ENCODE measurements at places on chromosomes 7 and 10. TPM values are rescaled to one million over a fixed set of nuclear protein-coding genes. Genes with fewer than 3 reads are reported as not detected.

RARRES2 gene
- 2.7 TPM for total RNA-seq

MPP7 gene
- 22.8 TPM for total RNA-seq

- no peak for DNase-seq
Observed at GRCh38 chr10:68598978-68599770, 39.0 kb downstream of the TET1 start.

- DNase-seq = no peak
Observed at GRCh38 chr10:95401704-95402469, 111.1 kb upstream of the PDLIM1 start.

GRCh38 chr10:81200801-81201200 is 663.1 kb downstream of the SH2D4B start:
- DNase-seq = no peak

DNA sequence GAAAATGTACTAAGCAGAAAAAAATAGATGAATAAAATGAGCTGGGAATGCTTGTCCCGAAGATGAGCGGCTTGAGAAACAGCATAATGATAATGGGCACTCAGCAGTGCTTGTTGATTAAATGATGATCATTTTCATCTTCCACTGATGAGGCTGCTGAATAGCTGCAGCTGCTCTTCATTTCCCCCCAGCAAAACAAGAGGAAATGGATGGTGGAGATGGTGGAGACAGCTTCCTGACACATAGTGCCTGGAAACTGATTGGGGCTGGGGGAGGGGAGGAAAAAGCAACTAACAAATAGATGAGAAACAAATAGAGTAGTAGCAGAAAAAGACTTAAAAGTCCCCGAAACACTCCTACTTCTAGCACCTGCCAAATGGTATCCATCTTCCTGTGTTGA is 41.4 kb downstream of the MRC1 start:
- no peak for DNase-seq

GRCh38 chr7:20111821-20112542 is 105.2 kb downstream of the MACC1 start:
- DNase-seq = no peak
